ENCODE measurements at places on chromosomes 12 and 14.

- no peak for DNase-seq
These were observed 272.7 kb downstream of the AEBP2 start for GRCh38 chr12:19712041-19712440.

DNA sequence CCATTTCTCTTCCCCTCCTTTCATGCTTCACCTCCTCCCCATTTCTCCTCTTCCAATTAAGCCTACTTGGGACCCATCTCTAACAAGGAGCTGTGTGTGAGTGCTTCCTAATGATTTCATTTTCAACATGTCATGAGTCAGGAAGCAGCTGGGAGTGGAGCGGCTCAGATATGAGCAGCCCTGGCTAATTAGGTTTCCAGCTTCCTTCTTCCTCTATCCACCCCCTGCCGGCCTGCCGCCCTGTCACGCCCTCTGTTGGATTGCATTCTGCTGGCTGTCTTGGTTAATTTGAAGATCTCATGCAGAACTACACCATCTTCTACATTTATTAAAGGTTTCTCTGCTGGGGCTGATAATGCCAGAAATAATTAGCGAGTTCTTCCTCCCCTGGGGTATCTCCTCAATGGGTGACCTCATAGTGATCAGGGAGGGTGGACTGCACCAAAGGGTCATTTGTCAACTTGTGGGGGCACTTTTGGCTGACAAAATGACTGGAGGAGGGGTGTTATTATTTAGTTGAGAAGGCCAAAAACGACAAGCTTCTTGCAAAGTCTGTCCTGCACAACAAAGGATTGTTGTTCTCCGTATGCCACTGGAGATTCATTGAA is 300.9 kb upstream of the SRRM4 start:
- DNase-seq: no peak

DNA sequence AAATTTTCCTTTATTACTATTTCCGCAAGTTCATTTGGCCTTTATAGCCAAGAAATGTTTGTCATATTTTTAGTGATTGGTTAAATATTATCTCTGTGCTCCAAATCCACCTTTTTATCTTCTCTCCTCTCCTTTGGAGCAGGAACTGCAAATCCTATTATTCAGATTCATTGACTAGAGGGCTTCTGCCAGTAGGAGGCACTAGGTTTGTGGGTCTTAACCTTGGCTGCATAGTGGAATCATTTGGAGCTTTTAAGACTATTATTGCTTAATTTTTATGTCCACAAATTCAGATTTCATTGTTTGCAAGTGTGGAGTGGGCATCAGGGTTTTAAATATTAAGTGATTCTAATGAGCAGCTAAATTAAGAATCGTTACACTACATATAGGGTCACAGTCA is 75.3 kb upstream of the SYT10 start:
- no peak for DNase-seq

- peak; percentile 14 for DNase-seq
These were observed 106.9 kb downstream of the STXBP6 start for GRCh38 chr14:24943024-24943423.

- no peak for DNase-seq
These were observed 671 bp upstream of the DIO3 start for GRCh38 chr14:101560534-101561113.

DNA sequence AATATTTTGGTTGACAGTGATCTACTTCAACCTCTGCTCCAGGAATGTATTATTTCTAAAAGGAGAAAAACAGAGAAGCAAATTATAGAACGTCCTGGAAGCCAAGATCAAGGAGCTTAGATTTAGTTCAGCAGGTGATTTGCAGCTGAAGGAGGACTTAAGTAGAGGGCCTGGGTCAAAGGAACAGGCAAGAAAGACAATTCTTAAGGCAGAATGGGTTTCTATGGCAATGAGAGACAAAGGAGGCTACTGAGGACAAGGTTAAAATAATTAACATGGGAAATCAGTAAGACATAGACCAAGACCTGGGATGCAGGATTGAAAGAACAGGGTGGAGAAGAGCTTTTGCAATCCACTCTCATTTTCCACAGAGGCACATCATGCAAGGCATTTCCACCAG is 2.4 kb upstream of the SNW1 start:
- no peak for DNase-seq

GRCh38 chr14:20630340-20631022 is 11.0 kb downstream of the OR6S1 start:
- no peak for DNase-seq

- DNase-seq: no peak
These were observed 32.7 kb downstream of the DEPDC4 start for GRCh38 chr12:100234166-100234565.

- DNase-seq: no peak
These were observed 69.0 kb downstream of the DIO3 start for GRCh38 chr14:101630056-101630965.

- DNase-seq: peak; percentile 58
These were observed 72.5 kb downstream of the TRAF3 start for GRCh38 chr14:102849526-102850379.

- no peak for DNase-seq
These were observed 3.3 kb upstream of the CCND2 start for GRCh38 chr12:4270016-4270830.

DNA sequence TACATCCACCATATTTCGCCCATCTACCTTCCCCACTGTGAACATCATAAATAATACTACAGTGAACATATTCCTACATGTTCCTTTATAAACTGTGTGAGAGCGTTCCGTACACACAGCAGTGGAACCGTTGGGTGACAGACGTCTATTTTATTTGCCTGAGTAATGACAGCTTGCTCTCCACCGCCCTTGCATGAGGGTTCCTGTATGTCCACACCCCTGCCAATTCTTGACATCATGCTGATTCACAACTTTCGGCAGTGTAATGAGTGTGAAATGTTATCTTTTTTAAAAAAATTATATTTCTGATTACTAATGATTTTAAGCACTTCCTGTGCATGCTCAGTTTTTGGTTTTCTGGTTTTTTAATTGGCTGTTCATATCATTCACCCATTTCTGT is 4.3 kb upstream of the RAD52 start:
- DNase-seq: no peak

GRCh38 chr12:38662829-38663228 is 242.6 kb downstream of the CPNE8 start:
- no peak for DNase-seq

- DNase-seq: peak; percentile 63
These were observed 411.9 kb downstream of the FUT8 start for GRCh38 chr14:65824285-65824977.

GRCh38 chr14:51564460-51564859 is 87.2 kb upstream of the FRMD6 start:
- DNase-seq: no peak

- no peak for DNase-seq
These were observed 4.7 kb upstream of the KRT79 start for GRCh38 chr12:52838609-52839435.

Data from NCI-H1092 (cell line).